ENCODE measurements at places on chromosomes 3 and 15. TPM values are rescaled to one million over a fixed set of nuclear protein-coding genes. Genes with fewer than 3 reads are reported as not detected.

- peak; percentile 8 for DNase-seq
These were observed 22.4 kb downstream of the LIPC start for GRCh38 chr15:58453931-58454793.

IL17RD gene
- total RNA-seq, result 22.9 TPM

- DNase-seq, result no peak
These were observed 168.3 kb upstream of the ICE2 start for GRCh38 chr15:60647246-60647645.

DNA sequence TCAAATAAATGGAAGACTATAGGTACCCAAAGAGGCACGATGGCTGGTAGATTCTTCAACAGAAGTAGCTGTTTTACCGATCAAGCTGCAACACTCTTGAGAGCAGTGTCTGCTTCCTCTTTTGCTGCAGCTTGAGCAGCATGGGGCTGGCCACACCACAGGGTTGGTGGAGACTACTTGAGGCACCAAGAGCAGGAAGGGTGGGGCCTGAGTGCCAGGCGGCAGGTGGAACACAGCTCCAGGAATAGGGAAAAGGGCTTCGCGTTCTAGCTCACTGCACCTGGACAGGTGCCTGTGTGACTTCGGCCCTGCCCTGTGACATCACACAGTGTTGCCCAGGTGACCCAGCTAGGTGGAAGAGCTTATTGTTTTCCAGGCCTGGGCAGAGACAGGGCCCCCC lies at the start of gene CCDC33:
Gene CCDC33 (plus strand): TSS at position 365 of the 400 bp plus-strand sequence. CDS start 394 bp downstream, outside the sequence.
- DNase-seq, result no peak

GRCh38 chr15:57509965-57510364 lies 81.7 kb upstream of the MYZAP start:
- DNase-seq, result no peak

DNA sequence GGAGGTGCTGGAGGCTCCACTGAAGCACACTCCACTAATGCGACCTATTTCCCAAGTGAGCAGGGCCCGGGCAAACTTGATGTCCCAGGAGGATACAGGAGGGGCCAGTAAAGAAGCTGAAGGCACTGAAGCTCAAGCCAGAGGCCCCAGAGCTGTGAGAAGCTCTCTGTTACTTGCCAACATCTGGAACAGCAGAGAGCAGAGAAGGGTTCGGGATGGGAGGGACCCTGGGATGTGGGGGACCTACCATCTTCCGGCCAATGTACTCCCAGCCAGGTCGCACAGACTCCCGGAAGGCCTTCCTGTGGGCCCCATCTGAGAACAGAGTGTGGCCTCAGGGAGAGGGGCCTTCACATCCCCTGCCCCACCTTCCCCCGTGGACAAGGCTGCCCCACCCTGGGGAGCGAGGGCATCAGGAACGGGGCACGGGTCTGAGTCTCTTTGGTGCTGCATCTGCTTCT lies 3.1 kb downstream of the HHATL start:
- DNase-seq, result no peak

GRAMD1C gene
- total RNA-seq, result 1.1 TPM

Measured in posterior vena cava (tissue), 2 donors.